ENCODE measurements at places on chromosomes 13 and 19.

DNA sequence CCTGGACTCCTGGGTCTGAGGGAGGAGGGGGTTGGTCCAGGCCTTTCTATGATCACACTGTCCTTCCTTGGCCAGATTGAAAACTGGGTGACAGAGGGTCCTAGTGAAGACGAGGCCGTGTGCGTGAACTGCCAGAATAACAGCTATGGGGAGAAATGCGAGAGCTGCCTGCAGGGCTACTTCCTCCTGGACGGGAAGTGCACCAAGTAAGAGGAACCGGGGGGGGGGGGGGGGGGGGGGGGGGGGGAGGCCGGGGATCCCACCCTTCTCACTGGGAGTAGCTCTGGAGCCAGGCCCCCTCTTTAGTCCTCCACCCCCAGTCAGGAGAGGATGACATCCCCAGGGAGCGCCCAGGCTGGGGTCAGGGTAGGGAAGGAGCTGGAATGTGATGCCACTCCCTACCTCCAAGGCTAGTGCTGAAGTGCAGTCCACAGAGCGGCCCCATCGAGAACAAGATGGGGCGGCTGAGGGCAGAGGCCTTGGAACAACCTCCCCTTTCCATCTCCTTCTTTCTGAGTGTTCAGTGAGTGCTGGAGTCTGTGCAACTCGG, 19.4 kb downstream of the CNFN start:
- no peak for DNase-seq

DNA sequence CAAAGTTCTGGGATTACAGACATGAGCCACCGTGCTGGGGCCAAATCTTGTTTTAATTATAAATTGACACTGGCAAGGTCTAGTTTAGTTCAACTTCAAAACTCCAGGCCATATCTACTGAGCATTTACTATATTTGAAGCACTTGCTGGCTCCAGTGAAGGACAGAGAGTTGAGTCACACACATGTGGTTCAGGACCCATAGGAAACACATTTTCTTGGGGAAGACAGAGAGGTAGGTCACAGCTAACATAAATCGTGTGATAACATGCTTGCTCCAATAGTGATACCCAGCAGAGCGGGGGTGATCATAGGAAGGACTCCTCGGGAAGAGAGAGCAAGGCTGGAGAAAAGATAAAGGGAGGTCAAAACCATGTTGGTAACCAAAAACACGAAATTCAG, 170.6 kb upstream of the TSC22D1 start:
- DNase-seq = no peak

- DNase-seq = no peak
Measured at GRCh38 chr13:45737571-45738017, 35.5 kb downstream of the CBY2 start.

- DNase-seq = no peak
Measured at GRCh38 chr19:30649934-30650614, 277.9 kb downstream of the ZNF536 start.

GRCh38 chr13:21615427-21615826, 11.5 kb upstream of the MICU2 start:
- DNase-seq = peak; percentile 15

DNA sequence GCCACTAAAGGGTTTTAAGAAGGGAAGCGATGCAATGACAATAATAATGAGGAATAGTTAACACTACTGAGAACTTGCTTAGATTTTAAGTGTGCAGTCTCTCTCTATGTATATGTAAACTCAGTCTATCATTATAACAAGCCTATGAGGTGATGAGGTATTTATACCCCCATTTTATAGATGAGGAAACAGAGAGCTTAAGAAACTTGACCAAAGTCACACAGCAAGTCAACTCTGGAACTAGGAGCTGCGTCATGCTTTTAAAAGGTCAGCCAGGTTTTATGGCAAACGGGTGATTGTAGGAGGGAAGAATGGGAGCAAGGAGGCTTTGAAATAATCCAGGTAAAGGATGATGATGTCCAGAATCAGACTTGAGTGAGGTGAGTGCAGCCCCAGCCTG, 103.4 kb downstream of the TM9SF2 start:
- DNase-seq = no peak

DNA sequence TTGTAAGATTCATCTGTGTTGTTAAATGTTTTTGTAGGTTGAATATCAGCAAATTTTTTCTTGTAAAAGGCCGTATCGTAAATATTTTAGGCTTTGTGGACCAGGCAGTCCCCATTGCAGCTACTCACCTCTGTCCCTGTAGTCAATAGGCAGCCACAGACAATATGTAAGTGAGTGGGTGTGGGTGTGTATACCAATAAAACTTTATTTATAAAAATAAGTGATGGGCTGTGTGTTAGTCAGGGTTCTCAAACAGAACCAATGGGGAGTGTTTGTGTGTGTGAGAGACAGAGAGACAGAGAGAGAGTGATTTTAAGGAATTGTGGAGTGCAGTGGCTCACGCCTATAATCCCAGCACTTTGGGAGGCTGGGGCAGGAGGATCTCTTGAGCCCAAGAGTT, 37.6 kb upstream of the NFIC start:
- no peak for DNase-seq

GRCh38 chr19:42554046-42554575, 25.8 kb upstream of the CEACAM1 start:
- DNase-seq = no peak

GRCh38 chr13:27186295-27186694, 14.7 kb upstream of the USP12 start:
- no peak for DNase-seq

DNA sequence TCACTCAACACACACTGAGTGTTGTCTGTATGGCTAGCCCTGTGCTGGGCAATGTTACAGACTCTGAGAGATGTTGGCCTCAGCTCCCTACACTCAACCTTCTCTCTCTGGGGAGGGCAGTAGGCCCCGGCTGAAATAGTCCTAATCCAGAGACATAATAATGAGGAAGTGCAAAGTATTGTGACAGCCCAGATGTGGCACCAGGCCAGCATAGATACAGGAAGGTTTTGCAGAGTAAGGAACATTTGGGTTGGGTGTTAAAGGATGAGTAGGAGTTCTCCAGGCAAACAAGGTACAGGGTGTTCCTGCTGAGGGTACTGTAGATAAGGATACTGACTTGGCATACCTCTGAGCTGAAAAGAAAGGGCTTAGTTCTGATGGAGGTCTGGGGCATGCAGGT, 2.4 kb downstream of the LIN7B start:
- no peak for DNase-seq

- no peak for DNase-seq
Measured at GRCh38 chr19:42850981-42851717, 28.4 kb downstream of the PSG1 start.

- DNase-seq = no peak
Measured at GRCh38 chr19:8004723-8005513, 523 bp downstream of the ELAVL1 start.

DNA sequence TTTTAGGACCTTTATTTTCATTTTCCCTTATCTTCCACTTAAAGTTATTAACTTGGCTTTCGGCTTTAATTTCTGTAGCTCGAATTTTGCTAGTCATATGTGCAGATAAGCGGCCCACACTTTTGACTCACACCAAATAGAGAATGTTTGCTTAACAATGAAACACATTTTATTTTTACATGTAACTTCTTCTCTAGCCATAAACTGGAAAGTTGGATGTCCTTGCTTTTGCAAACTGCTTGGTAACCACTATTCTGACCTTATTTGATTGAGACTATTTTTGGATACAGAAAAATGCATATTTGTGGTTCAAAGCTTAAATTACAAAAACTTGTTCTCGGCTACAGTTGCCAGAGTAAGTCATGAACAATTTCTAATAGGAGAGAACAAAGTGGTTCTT, 600.0 kb downstream of the KCTD12 start:
- DNase-seq = no peak

DNA sequence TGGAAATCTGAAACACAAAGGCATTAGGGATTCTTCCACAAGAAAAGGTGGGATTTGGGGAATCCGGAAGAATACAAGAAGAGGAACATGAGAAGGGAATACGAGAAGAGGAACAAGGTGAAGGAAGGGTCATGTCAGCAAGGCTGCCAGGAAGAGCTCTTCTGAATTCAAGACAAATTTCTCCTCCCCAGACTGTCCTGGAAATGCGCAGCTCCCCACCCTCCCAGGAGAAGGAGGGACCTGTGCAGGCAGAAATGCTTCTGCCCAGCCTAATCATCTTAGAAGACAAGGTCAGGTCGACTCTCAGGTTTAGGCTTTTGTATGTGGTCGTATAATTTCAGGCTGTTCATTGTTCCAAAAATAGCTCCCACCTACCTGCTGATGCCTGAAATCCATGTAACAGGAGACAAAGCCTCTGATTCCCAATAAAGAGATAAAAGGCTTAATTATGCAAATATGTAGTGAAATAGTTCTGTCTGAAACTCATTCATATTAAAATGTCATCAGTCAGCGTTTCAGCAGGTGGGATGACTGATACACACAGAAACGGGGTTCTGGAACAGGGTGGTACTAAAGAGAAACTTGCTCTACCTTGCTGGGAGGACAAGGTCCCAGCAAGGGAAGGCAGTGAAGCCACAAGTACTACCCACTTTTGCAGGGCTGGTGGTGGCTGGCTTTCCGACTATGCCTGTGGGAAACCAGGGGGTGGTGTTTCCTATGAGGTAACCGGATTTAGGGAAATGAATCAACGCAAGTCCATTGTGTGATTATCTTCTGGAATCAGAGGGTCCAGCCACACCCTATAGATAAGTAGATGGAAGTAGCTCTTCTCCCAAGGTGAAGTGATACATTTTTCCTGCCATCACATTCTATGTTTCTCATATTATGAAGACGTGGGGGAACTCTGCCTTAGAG, 76.1 kb downstream of the KL start:
- DNase-seq = no peak

DNA sequence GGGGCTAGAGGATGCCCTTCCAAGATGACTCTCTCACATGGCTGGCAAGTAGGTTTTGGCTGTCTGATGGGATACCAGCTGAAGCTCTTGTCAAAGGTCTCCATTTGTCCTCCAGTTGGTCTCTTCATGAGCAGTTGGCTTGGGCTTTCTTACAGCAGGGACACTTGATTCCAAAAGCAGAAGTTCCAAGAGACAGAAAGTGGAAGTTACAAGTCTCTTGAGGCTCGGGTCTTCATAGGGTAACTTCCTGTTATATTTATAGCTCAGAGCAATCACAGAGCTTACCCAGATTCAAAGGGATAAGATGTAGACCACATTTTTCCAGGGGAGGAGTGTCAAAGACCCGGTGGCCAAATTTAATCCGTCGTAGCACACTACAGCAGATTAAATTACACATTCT, 440.0 kb downstream of the RFC3 start:
- DNase-seq = no peak

DNA sequence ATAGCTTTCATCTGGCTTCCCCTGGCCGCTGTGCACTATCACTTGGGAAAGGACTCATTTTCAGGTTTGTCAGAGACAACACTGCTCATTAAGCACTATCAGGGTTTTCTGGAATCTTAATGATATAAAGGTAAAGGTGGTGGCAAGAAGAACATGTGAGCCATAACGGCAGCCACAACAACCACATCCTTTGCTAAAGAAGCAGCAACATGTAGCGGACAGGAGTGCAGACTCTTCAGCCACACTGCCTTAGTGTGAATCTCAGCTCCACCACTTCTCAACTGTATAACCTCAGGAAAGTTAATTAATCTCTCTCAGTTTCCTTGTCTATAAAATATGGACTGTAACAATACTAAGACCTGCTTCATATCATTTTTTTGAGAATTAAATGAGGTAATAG, 24.1 kb upstream of the MIR17HG start:
- no peak for DNase-seq

- DNase-seq = no peak
Measured at GRCh38 chr13:25806264-25806974, 245.4 kb downstream of the SHISA2 start.

GRCh38 chr19:48656840-48657474, 11.0 kb upstream of the CA11 start:
- no peak for DNase-seq

DNA sequence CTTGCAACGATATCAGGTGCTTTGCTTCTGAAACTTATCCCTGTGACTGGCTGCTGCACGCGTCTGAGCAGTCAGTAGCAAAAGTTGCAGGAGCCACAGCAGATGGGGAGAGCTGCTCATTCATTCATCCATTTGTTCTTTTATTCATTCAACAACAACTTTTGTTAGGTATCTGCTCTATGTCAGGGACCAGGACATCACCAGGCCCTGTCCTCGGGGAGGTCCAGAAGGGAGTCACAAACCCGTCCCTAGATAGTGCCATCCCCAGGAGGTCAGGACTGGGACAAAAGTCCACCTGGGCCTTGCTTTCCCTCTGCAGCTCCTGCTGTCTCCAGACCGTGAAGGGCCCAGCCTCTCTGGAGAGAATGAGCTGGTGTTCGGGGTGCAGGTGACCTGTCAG, 2.6 kb downstream of the ARHGAP33 start:
- no peak for DNase-seq

DNA sequence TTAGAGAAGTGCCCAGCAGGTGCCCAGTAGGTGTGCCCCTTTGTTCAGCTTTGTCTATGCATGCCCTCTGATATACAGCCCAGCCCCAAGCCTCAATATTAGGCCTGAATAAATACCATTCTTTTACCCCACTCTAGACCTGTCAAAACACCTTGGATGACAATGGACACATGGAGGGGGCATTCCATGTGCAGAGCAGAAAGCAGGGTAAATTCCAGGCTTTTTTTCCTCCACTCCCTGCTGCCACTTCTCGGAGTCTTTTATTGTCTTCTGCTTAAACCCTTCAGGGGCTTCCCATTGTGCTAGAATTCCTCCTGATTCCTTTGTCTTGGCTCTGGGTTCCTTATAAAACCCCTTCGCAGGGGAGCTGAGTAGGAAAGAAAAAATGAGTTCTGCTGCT, 5.8 kb upstream of the FRY start:
- DNase-seq = no peak

- no peak for DNase-seq
Measured at GRCh38 chr19:28523619-28524018, 689.3 kb downstream of the UQCRFS1 start.

DNA sequence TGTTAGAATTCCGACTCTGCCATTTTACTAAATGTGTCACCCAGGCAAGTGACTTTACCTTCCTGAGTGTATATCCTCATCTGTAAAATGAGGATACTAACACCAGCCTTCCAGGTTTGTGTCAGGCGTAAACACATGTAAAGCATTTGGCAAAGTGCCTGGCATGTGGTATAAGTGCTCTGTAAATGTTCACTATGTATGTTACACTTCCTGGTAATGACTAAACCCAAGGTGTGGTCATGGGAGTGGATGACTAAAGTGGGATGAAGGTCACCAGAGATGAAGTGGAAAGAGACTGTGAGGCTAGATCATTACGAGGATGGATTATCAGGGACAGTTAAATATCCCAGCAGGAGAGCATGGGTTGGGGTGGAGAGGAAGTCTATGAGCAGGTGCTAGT, 25.6 kb downstream of the DEDD2 start:
- DNase-seq = peak; percentile 49

GRCh38 chr13:68439817-68440216, 1209.7 kb upstream of the PCDH9 start:
- DNase-seq = no peak

GRCh38 chr13:48563626-48564025, 30.7 kb upstream of the RCBTB2 start:
- DNase-seq = no peak

- DNase-seq = no peak
Measured at GRCh38 chr19:39411081-39411831, 1.2 kb upstream of the PLEKHG2 start.

- peak; percentile 32 for DNase-seq
Measured at GRCh38 chr19:35142606-35143230, 337 bp upstream of the FXYD7 start.

GRCh38 chr13:40401911-40402776, 264.3 kb downstream of the FOXO1 start:
- no peak for DNase-seq
